ENCODE measurements at places on chromosomes 6 and 20.

DNA sequence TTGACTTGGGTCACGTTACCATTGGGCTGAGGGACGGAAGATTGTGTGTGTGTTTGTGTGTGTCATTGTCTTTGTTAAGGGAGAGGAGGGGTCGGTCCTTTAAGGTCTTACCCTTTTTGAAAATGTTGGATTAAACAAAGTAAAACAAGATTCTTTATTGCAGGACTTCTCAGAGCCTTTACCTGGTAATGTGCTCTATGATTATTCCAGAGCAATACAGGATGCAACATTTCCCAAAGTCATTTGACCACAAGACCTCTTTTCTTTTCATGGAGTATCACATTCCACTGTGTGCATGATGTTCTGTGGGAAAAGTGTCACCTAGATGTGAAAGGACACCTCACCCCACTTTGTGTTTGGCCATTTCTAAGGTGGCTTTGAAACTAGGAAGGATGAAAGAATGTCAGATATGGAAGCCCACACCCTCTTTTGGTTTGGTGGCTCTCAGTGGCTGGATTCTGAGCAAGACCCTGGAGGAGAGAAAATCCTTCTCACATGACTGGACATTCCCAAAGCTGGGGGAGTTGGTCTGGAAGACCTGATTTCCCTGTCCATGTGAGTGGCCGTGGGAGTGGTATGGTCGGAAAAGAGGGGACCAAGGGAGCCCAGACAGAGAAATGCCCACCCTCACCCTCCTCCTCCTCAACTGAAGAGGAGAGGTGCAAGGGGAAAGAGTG is 18.2 kb upstream of the ZNF831 start:
- DNase-seq: no peak

DNA sequence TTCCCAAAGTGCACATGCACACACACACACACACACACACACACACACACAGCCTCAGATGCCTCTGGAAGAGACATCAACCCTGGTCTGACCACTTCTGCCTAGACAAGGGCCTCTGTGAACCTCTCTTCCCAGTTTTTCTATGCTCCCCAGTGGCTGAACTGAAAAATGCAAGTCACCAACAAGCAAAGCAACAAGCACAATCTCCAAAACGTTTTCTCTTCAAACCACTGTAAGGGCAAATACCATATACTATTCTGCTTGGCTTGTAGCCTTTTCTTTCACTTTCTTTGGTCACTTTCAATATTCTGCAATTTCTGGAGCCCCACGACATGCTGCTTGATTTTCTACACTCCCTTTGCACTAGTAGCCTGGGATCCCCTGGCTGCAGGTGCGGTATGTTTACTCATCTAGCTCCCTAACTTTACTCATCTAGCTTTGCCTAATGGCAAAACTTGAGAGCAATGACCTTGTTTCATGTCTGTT is 121.4 kb upstream of the DST start:
- no peak for DNase-seq

GRCh38 chr6:14383393-14384174 is 266.0 kb downstream of the CD83 start:
- no peak for DNase-seq

- DNase-seq: no peak
Measured at GRCh38 chr20:32352121-32352720, 5.9 kb upstream of the ASXL1 start.

DNA sequence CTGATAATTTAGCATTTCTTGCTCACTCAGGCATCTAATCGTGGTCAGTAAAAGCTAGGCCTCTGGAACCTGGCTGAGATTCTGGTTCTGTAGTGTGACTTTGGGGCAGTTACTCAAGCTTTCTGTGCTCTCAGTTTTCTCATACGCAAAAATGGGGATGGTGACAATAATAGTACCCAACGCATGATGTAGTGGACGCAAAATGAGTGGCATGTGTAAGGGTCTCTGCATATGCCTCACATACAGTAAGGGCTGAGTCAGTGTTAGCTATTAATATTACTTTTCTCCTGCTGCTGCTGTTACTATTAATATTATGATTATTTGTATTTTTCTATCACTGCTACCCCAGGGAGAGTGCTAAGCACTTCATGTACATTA is 686 bp downstream of the GINS1 start:
- no peak for DNase-seq

GRCh38 chr6:138521790-138522189 is 22.5 kb upstream of the NHSL1 start:
- DNase-seq: no peak

DNA sequence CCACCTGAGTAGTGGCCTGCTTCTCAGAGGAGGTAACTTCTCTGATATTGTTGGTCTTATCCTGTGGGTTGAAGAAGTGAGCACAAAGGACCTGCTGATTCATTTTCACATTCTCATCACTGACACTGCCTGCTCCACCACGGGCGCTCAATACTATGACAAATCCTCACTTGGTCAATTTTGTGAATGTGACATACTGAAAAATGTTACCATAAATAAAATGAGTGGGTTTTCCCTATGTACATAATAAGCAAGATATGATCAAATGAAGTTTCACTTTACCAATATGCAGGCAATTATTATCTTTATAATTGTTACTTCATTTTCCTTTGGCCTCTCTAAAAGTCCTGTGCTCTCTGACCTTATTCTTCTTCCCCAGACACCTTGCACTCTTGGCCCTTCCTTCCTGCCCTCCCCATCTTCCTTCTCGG is 71.5 kb upstream of the RIPOR2 start:
- no peak for DNase-seq

DNA sequence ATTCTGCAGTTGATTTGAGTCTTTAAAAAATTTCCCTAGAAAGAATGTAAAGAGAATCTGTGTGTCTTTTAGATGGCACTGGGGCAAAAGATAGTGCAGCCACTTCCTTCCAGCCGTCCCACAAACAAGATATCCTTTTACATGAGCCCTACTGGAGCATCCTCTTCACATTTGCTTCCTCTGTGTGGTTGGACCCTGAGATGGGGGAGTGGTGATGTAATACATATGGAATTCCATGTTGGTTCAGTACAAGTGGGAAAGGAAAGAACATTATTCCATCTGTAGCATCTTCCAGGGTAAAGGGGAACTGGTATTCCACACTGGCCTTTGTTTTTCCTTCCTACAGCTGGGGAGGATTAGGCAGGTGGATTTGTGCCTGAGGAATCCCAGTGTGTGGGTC is 78.9 kb upstream of the ISM1 start:
- DNase-seq: no peak

Data from caudate nucleus (tissue), 63 donors.